ENCODE measurements at places on chromosomes 4 and X.

DNA sequence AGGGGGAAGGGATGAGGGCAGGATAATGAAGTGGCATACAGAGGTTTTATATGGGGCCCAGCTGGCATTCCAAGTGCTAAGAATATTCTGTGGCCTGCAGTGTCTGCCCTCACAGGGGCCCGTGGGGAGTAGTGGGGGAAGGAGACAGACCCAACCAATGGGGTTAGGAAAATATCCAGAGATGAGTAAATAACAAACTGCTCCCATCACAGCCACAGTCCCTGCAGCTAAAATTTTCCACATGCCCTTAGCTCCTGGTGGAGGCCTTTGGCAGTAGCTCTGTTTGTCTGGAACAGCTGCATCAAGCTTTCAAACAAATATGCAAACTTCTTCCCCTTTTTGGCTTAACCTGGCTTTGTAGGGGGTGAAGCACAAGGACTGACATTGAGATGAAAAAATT is 3.1 kb downstream of the SRPX2 start:
- DNase-seq: no peak

GRCh38 chrX:15366506-15367352 is 17.5 kb downstream of the VEGFD start:
- no peak for DNase-seq

- DNase-seq: no peak
Measured at GRCh38 chr4:40210776-40211175, 13.9 kb downstream of the RHOH start.

- DNase-seq: peak; percentile 34
Measured at GRCh38 chr4:174214101-174214878, 69.2 kb downstream of the FBXO8 start.

DNA sequence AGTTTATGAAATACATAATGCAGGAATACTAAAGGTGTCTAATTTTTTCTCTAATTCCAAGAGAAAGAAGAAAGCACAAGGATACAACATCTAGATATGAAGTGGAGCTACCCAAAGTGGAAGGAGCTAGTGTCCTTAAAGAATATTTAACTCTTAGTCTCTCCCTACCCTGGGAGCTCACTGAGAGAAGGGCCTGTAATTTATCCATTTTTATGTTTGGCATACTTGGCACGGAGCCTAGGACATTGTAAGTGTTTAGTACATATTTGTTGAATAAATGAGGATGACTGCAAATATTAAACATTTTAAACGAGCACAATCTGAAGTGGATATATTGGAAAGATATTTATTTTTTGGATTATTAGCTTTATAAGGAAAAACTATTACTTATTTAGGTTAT is 674.8 kb downstream of the IQCM start:
- no peak for DNase-seq

GRCh38 chr4:61201961-61202637 is 2.0 kb downstream of the ADGRL3 start:
- peak; percentile 22 for DNase-seq

- no peak for DNase-seq
Measured at GRCh38 chr4:3211866-3212265, 37.1 kb upstream of the MSANTD1 start.

DNA sequence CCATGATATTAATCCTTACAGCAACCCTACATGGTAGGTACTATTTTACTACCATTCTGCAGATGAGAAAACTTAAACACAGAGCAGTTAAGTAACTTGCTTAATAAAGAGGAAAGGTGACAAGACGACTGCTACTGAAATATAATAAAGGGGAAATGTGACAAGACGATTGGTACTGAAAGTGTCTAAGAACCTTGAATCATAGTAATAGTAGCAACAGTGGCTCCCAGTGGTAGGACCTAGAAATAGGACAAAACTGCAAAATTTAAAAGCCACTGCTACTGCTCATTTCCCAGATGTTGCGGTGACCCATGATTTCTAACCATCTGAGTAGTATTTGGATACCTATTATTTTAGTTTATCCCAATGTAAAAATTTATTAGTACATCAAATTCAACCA is 89.5 kb downstream of the TASL start:
- peak; percentile 27 for DNase-seq

GRCh38 chr4:84718699-84719098 is 135.8 kb downstream of the CDS1 start:
- no peak for DNase-seq

GRCh38 chrX:97369947-97370346 is 486.2 kb downstream of the RPA4 start:
- no peak for DNase-seq

GRCh38 chrX:29880977-29881376 is 334.4 kb upstream of the MAGEB2 start:
- no peak for DNase-seq

DNA sequence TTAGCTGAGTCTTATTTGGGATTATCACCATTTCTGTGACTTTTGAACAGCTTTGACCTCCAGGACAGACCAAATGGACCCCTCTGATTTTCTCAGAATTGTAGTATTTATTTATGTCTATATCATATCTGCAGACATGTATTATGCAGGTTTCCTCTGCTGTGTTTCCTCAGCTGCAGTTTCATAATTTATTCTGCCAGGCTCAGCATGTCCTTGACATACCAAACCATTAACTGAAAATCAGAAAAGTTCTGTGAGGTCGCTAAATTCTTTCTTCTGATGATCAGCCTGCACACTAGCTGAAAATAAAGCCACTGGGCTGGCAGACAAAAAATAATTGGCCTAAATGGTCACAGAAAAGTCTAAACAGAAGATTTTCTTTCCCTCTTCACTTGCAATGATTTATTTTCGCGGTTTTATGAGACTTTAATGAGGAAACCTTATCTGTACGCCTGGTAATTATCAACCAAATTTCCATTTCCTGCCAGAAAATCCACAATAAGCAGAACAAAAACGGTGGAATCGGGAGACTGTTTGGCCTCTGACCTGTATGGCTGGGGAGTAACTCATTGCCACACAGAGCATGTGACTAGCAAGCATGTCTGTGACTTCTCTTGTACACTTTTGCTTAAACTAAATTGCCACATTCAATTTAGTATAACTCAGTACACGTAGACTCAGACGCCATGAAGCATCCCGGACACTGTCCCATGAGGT is 150.9 kb downstream of the ENPP6 start:
- no peak for DNase-seq

DNA sequence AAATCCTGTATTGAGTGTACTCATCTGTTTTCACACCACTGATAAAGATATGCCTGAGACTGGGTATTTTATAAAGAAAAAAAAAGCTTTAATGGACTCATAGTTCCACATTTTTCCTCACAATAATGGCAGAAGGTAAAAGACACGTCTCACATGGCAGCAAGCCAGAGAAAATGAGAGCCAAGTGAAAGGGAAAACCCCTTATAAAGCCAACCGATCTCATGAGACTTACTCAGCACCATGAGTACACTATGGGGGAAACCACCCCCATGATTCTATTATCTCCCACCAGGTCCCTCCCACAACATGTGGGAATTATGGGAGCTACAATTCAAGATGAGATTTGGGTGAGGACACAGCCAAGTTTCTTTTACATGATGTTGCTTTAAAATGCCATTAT is 171.9 kb downstream of the GALNTL6 start:
- DNase-seq: no peak

DNA sequence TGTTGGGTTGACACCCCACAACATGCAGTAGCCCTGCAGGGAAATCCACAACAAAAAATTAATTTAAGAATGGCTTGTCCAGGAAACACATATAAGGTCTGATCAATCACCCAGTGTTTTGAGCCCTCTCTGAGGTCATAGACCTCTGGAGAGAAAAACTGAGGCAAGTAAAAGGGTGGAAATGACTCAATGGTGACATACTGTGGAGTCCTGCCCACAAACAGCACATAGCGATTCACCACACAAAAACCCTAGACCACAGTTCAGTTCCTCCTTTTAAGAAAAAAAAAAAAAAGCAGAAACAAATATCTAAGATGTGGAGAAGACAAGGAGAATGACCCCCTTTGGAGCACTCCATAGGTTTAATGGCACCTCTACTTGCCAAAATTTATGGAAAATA is 2691.0 kb downstream of the PCDH7 start:
- DNase-seq: no peak

DNA sequence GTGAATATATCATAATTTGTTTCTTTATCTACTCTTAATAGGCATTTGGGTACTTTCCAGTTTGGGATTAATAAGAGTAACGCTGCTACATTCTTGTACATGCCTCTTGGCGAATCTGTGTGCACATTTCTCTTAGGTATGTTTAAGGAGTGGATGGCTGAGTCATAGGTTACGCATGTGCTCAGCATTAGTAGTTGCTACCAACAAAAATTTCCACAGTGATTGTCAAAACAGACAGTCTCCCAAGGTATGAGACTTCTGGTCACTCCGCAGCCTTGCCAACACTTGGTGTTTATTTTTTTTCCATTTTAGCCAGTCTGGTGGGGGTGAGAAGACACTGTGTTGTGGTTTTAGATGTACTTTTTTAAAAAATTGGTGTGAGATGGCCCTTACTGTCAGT is 44.6 kb downstream of the FGFBP1 start:
- no peak for DNase-seq

- no peak for DNase-seq
Measured at GRCh38 chr4:101332424-101332823, 14.9 kb downstream of the PPP3CA start.

DNA sequence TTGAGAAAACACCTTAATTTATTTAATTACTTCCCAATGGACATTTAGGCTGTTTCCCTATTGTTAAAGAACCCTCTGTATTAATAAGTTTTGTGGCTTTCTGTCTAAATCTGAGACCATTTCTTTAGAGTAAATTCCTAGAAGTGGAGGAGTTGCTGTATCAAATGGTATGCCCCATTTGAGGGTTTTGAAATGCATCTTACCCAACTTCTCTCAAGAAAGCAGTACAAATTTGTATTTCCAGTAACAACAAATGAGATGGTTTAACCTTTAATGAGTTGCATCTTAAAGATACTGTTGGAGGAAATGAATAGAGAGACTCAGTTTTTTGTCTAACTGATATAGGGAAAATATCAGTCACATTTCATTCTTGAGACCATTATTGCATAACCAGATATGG is 70.5 kb upstream of the CBLL2 start:
- no peak for DNase-seq

DNA sequence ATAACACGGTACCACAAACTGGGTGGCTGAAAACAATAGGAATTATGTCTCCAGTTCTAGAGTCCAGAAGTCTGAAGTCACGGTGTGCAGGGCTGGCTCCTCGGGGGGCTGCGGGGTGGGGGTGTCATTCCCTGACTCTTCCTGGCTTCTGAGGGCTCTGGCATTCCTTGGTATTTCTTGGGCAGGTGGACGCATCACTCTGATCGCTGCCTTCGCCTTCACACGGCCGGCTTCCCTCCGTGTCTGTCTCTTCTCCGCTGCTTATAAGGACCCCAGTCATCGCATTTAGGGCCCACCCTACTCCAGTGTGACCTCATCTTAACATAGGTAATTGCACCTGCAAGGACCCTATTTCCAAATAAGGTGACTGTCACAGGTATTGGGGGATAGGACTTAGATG is 134.6 kb downstream of the CPZ start:
- no peak for DNase-seq

GRCh38 chr4:112519689-112520597 is 4.0 kb upstream of the NEUROG2 start:
- DNase-seq: no peak

DNA sequence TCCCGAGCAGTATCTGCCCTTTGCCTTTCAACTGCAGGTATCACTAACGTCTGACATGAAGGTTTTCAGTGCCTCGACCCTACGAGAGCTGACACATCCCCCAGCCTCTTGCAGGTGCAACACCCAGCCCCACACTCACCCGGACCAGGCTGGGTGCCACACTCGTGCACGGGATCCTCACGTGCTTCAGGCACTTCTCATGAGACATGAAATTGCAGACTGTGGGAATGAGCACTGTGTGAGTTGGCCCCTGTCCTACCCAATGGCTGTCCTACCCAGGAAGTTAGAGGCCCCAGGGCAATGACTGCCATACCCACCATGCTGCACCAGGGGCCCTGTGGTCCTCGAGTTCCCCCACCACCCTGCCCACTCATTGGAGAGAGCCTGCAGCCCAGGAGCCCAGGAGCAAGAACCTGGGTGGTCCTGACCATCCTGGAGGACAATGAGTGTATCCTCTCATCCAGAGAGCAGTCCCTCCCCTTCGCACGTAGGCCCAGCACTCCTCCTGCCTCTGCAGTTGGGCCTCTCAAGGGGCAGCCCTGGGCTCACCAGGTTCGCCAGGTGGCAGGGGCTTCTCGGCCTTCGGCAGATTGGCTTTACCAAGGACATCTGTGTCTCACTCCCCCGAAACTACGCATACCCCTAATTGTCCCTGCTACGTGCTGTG is 2.4 kb downstream of the DGKQ start:
- no peak for DNase-seq

- no peak for DNase-seq
Measured at GRCh38 chr4:25884031-25884782, 21.4 kb upstream of the SEL1L3 start.

GRCh38 chrX:148552775-148553174 is 52.4 kb downstream of the AFF2 start:
- no peak for DNase-seq

GRCh38 chr4:86822136-86822535 is 27.0 kb downstream of the SLC10A6 start:
- DNase-seq: no peak

DNA sequence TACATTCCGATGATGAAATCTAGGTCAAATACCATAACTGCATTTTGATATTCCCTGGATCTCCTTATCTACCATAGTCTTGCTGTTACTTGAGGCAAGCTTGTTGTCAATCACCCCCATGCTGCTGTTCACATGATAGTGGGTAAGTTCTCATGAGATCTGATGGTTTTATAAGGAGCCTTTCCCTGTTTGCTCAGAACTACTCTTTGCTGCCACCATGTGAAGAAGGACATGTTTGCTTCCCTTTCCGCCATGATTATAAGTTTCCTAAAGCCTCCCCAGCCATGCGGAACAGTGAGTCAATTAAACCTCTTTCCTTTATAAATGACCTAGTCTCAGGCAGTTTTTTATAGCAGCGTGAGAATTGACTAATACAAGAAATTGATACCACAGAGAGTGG is 432.0 kb downstream of the GLUD2 start:
- no peak for DNase-seq

DNA sequence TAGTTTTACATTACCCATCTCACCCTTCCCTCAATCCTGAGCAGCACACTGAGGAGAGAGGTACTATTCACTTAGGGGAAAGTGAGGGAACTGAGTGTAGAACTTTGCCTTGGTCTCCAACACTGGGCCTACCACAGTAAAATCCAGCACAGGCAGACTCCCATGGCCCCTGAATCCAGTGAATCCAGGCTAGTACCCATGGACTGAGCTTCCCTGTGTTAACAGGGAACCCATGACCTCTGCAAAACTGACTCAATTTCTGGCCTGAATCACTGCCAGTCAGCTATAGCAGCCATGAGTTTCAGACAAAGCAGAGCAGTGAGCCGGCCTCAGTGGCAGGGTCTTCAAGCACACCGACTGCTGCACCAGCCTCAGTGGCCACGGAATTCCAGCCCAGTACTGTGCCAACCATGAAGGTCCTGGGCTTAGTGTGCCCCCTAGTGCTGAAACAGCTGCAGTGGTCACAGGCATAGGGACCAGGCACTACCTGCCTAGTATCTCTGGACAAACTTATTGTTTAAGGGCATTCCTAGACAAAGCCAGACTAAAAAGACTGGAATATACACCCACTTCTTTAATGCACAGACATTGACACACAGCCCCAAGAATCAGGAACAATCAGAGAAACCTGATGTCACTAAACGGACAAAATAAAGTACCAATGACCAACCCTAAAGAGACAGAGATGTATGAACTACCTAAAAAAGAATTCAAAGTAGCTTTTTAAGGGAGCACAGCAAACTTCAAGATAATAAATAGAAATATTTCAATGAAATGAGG is 127.4 kb upstream of the RPL34 start:
- DNase-seq: no peak

- no peak for DNase-seq
Measured at GRCh38 chrX:31199056-31199839, 127.4 kb upstream of the FTHL17 start.

Measured in GM13976 (cell line).